Astrocyte of the spinal cord (primary cell): ENCODE measurements at places on chromosomes 5 and 9.
A peak's percentile ranks its signal among the peaks of the same experiment; 100 is the strongest.

GRCh38 chr5:123803359-123803758 lies 291.4 kb downstream of the CSNK1G3 start:
- peak; percentile 19 for DNase-seq

GRCh38 chr5:94893412-94894135 lies 275.1 kb downstream of the SLF1 start:
- peak; percentile 26 for DNase-seq

- no peak for DNase-seq
Observed at GRCh38 chr5:150648294-150649107, 8.0 kb downstream of the SYNPO start.

GRCh38 chr9:88926781-88927505 lies 64.3 kb upstream of the S1PR3 start:
- DNase-seq, result no peak

- DNase-seq, result peak; percentile 65
Observed at GRCh38 chr9:18906656-18907395, 126.2 kb downstream of the SAXO1 start.

- DNase-seq, result peak; percentile 74
Observed at GRCh38 chr5:1644810-1645571, 121.2 kb upstream of the LPCAT1 start.

- peak; percentile 41 for DNase-seq
Observed at GRCh38 chr5:94776167-94776566, 157.7 kb downstream of the SLF1 start.
